CD4-positive, alpha-beta T cell treated with Interferon alpha-2 for 1 hour (primary cell): ENCODE measurements at places on chromosomes 11 and 22.

DNA sequence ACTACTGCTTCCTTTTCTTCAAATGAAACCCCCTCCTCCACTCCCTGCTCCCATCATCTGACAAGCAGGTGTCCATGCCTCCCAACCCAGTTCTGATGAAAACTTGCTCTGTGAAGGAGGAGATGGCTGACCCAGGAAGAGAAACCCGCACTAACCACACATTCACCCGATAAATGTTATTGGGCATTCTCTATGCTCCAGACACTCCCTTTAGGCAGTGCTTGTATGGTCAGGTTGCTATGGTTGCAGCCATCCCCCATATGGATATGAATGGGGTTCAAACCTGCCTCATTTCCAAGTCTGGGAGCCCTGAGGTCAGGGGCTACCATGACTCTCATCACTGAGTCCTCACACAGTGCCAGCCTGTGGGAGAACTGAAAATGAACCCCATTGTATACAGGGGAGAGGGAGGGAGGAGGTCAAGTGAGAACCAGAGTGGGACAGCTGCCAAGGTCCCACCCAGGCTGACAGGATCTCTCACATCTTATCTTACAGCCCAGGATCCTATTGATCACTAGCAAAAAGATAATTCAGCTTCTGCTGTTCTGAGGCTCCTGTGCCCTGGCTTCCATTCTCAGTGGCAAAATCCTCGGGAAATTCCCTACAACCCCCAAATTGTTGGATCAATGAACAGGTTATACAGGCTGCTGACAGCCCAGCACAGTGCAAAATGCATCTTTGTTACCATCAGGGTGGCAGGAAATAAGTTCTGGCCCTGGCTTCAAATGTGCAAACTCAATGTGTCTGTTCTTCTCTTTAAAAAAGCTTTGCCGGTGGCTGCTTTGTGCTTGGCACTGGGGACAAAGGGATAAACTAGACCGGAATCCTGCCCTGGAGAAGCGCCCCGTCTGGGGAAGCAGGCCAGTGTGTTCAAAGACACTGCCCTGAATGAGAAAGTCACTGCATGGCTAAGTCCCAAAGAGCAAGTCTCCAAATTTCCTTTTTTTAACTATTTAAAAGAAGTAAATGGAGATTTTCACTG, 22.7 kb upstream of the ACER3 start:
- no peak for DNase-seq

DNA sequence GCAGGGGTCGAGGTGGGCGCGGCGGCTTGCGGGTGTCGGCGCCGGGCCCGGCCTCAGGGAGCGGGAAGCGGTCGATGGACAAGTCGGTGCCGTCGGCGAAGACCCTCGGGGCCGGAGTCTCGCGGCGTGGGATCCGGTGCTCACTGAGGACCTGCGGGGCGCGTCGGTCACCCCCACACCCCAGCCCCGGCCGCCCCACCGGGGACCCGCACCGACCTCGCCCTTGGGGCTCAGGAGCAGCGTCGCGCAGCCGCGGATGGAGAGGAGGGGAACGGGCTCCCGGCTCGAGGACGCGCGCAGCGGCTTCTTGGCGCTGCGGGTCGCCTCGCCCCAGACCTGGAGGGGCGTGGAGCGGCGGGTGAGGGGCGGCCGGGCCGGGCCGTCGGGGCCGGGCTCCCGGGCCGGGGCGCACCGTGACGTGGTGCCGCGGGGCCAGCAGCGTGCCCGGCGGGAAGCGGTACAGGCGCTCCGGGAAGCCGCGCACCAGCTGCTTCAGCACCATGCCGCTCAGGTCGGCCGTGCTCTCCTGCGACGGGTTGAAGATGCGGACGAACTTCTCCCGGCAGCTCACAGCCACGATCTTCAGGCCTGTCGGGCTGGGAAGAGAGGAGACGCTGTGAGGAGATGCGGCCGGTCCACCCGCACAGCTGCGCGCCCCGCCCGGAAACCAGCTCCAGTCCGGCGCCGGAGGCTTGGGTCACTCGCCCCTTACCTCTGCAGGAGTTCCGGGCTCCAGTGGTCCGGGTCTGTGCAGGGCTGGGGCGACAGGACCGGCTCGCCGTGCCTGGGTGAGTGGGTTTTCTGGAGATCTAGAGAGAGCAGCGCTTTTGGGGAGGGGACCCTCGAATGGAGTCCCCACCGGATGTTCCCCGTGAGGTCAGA, 4.5 kb downstream of the LMNTD2 start:
- peak; percentile 28 for DNase-seq

GRCh38 chr11:128207861-128208321, 379.5 kb downstream of the ETS1 start:
- DNase-seq = no peak

GRCh38 chr11:107564877-107565218, 687 bp downstream of the ALKBH8 start:
- no peak for DNase-seq

DNA sequence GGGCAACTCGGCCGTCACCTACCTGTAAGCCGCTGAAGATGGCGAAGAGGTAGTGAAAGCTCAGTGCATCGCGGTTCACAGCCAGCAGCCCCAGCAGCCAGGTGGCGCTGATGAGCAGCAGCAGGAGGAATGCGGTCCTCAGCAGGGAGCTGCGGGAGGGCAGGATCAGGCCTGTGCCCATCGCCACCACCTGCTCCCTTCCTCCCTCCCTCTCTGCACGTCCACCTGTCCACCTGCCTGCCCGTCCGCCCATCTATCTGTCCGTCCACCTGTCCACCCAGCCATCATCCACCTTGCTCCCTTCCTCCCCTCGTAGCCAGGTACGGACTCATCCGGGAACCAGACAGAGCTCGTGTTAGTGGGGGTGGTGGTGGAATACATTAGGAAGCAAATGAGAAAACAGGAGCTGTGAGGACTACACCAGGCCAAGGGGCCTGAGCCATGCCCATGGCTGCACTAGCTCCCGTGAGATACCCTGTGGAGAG, 32.2 kb downstream of the TRMU start:
- peak; percentile 75 for DNase-seq

DNA sequence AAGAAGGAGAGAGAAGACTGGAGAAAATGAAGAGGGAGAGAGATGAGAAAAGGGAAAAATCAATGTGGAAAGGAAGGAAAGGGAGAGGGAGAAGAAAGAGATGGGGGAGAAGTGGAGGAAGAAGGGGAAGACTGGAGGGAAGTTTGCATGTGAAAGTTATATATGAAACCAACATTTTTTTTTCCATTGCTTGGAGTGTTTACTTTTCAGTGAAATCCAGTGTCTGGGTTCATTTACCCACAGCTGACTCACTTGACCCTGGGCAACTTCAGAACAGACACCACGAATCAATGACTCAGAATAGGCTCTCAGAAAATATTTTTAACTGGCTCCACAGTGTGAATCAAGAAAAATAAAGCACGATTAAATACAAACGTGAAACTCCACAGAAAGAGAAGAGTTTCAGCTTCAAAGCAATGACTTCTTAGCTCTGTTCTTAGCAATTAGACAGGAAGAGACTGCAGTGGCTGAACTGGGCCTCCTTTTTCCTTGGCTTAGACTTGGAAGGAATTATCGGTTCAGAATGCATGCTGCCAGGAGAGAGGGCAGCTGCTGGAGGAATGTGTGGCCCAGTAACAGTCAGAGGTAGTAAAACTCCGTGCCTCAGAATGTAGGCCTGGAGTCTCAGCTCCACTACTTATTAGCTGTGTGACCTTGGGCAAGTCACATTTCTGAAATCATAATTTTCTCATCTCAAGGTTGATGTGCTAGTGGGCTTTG, 237.5 kb downstream of the MIAT start:
- DNase-seq = no peak
